NCI-H146 (cell line): ENCODE measurements at places on chromosomes 2 and 18.

DNA sequence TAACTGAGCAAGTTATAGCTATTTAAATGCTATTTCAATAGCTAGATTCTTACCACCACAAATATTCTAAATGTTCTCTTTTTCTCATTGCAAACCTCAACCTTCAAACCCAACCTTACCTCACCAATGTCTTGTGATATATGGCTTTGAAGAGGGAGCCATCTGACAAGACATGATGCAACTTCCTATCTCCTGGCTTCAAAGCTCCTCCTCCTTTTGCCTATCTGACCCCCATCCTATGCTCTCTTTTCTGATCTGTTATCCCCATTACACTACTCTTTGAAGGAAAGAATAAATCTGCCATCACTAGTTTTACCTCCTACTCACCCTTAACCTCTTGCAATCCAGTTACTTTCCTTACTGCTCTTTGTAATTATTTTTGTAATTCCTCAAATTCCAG is 235.6 kb upstream of the ZSWIM2 start:
- no peak for DNase-seq

GRCh38 chr18:905307-905947 is 756 bp downstream of the ADCYAP1 start:
- DNase-seq, result peak; percentile 45

DNA sequence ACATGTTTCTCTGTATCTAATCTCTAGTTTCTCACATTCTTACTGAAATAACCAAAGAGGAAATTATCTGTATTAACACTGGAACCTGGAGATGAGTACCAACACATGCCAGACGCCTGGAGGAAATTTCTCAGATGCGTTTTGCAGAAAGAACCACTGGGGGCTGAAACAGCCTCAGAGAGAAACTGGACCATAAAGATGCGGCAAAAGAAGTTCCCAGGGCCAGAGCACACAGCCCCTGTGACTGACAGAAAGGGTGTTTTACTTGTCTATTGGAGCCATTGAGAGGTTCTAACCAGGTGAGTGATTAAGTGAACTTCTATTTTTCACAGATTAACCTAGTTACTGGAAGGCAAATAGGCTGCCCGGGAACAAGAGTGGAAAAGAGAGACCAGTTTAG is 103.9 kb downstream of the EVA1A start:
- DNase-seq, result no peak

GRCh38 chr2:238802957-238803356 is 44.9 kb upstream of the TWIST2 start:
- DNase-seq, result no peak

DNA sequence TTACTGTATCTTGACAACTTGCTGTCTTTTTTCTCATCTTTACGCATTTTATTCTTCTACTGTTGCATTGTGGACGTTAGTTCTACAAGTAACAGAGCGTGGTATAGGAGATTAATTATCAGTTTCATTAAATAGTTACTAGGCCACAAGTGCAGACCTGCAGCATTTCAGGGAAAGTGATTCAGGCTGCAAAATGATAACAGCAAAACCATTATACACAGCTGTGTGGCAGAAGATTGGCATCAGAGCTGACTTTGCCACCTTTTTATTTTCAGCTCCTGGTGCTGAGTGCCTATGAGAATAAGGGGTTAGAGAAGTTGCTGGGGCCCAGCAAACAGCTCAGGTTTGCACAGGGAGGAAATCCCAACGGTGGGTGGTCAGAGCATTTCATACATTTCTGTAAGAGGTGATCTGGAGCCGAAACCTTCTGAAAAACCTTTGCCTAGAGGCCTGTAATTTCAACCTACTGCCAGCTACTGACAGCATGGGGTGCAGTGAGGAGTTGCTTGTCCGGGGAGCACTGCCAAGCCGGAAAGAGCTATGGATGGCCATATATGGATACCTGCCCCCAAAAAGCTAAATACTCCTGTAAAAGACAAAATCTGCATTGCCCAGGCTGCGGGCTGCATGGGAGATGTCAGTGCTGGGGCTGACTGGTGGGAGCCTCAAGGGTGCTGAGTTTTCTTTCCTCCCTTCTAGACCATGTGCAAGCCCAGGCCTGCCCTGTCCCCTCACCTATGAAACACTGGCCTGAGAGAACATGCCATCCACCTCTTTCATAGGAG is 2.7 kb upstream of the CCBE1 start:
- no peak for DNase-seq
